NCI-H748 treated with DMSO at 0.1 percent for 48 hours (cell line): ENCODE measurements at places on chromosomes 6 and 20.

- DNase-seq: no peak
Measured at GRCh38 chr6:72035486-72035885, 149.1 kb downstream of the RIMS1 start.

DNA sequence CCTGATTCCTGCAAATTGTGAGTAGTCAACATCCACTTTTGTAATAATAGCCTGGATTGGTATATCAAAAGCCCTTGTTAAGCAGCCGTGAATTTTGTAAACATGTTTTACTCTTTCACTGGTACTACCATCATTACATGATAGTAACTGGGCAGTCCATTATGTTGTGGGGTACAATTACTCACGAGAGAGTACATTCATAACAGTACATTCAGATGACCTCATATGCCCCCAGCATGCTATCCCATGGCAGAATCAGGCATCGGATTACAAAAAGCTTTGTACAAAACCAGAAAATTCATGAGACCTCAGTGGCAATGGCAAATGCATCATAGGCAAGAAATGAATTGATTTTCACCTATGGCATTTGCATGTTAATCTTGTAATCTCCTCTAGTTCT, 166.2 kb downstream of the EPM2A start:
- DNase-seq: peak; percentile 78

DNA sequence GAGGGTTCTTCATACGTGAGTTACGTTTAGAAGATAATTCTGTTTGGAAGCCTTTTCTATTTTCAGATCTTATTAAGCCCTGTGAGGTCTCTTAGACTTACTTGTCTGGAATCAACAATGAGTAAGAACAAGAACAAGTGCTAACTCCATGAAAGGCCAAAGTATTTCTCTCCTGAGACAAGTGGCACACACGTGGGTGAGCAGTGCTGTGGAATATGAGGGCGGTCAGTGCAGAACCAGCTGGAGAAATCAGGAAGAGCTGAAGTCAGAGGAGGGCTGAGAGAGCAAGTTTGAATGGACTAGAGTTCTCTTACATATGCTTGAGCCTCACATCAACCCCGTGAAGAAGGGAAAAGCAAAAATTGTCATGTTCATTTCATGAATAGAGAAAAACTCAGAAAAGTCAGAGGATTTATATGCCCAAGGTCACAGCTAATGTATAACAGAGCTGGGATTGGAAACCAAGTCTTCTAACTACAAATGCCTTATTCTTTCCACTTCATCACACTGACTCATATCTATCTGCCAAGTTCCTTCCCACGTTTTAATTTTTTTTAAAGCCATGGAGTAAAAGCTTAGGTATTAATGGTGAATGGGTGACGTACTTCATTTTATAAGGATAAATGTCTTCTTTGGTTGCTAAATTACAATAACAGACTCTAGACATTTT, 201.3 kb upstream of the DTNBP1 start:
- DNase-seq: no peak

DNA sequence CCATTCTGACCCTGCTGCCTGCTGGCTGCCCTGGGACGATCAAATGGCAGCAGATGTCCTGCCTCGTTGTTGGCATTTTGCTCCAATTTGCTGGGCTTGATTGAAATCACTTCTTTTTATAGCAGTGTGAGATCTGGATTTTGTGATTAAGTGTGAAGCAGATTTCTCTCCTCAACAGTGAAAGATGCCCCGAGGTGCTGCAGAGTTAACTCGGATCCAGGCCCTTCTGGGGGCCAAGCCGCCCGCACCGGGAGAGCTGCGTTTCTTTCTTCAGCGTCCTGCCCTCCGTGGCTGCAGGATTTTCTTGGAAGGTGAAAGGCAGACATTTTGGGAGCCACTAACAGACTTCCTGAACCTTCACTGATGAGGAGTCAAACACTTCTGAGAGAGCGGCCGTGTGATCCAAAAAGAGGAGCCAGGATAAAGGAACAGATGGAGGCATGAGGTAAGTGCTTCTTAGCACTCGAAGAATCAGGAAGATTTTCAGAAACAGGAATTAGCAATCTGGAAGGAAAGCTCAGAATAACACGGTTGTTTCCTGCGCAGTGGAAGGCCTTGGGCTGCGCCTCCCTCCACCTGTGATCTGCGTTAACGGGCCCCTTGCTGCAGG, 139.5 kb upstream of the AFDN start:
- DNase-seq: no peak

GRCh38 chr20:59350330-59351156, 50.1 kb downstream of the EDN3 start:
- DNase-seq: no peak

DNA sequence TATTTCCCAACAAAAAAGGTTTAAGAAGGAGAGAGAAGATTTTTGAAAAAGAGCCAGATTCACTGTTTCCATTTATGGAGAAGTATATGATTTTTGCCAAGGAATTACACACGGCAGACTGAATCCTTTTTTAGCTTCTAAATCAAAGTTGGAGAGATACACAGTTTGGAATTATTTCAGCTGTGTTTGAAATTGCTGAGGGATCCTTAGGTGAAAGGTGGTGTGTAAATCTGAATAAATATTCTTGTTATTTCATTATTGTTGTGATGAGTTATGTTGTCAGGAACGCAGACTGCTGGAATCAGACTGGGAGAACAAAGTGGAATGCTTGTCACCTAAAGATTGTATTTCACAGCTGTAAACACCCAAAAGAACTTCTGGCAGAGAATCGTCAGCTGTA, 168.5 kb upstream of the AKIRIN2 start:
- no peak for DNase-seq

DNA sequence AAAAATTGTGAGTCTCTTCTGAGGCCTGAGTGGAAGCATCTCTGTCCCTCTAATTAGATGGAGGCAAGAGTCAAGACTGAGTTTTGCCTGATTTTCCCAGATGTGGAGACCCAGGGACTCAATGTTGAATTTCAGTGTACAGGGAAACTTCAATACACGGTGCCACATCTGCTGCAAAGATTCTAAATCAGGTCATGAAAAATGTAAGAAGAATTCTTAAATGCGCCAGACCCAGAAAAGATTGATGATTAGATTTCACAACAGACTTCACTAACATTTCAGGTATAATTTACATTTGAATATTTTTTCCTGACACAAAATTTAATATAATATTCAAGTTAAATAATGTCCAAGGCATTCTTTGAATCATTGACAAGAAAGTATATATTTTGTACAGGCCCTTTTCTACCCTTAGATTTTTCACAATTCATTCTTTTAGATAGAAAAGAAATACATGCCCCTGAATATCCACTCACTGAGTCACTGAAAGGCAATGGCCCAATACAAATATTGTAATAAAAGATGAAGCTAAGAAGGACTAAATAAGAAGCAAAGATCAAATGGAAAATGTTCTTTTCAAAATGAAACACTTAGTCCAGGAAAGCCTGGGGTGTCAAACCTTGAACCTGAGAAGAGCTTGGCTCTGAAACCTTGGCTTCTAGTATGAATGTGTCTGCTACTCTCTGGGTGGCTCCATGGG, 18.2 kb upstream of the HDGFL1 start:
- DNase-seq: no peak

DNA sequence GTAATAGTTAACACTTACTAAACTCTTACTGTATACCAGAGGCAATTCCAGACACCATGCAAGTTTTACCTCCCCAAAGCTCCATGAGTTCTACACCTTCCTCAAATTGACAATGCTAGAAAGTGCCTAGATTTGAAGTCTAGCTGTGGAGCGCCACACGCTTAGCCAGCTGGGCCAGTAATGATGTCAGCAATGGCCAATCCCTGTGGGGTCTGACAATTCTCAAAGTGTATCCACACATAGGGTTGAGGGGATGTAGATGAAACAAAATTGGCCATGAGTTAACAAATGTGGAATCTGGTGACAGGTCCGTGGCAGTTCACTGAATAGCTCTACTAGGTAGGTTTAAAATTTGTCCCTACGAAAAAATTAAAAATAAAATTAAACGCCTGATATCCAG, 1.3 kb downstream of the ZNF343 start:
- no peak for DNase-seq

DNA sequence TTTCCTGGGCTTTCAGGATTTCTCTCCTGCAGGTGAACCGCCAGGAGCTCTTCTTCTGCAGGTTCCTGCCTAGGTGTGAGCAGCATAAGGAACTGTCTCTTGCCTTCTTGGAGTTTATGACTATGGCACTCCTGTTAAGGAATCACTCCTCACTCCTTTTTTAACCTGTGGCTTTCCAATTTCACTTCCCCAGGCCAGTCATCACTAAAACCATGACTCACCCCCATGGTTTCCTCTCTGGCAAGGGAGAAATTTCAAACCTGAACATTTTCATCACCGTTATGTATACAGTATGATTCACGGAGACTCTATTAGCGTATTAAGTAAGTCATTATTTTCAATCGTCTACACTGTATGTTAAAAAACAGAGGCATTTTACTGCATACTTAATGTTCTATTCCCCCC, 78.2 kb upstream of the ARID1B start:
- DNase-seq: no peak

DNA sequence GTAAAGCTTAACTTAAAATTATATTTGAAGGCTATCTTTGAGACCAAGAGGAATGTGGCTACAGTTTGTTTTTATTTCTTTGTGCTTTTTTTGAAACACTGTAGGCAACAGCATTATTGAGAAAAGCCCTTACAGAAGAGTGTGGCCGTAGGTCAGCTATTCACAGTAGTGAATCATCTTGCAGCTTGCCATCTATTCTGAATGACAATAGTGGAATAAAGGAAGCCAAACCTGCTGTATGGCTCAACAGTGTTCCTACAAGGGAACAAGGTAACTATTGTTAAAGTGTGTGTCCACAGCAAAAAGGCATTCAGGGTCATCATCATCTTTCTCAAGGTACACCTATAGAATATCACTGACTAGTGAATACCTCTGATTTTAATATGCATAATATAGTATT, 88.5 kb downstream of the KIZ start:
- no peak for DNase-seq

DNA sequence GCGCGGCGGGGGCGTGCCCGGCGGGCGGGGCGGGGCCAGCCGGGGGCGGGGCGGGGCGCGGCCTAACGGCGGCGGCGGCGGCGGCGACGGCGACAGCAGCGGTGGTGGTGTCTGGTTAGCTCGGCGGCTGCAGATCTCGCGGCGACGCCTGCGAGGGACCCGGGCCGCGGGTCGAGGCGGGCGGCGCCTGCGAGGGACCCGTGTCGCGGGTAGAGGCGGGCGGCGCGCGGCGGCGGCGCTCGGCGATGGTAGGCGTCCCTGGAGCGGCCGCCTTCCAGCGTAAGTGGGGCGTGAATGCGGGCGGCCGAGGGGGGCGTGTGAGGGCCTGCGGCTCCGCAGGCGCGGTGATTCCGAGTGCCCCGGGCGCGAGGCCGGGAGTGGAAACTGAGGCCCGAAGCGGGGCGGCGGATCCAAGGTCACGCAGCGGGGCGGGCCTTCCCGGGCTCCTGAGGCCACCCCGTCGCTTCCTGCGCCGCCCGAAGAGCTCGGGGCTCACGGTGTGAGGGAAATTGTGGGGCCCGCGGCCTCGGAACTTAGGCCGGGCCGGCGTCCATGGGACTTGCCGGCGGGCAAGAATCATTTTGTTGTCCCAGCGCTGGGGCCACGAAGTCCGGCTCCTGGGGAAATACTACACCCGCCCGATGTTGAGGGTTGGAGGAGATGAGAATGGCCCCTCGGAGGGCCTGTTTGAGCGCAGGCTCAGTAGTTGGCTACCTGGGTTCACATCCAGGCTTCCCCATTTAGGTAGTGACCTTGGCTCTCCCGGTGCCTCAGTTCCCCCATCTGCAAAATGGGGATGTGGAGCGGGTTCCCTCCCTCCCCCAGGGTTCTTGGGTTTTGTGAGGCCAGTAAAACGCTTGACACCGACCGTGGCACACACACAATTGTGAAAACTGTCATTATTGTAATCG, at the start of gene CBFA2T2:
CBFA2T2 (plus strand) TSS at position 74 of the 911 bp plus-strand sequence; CDS start at position 246, 172 bp downstream.
- no peak for DNase-seq

DNA sequence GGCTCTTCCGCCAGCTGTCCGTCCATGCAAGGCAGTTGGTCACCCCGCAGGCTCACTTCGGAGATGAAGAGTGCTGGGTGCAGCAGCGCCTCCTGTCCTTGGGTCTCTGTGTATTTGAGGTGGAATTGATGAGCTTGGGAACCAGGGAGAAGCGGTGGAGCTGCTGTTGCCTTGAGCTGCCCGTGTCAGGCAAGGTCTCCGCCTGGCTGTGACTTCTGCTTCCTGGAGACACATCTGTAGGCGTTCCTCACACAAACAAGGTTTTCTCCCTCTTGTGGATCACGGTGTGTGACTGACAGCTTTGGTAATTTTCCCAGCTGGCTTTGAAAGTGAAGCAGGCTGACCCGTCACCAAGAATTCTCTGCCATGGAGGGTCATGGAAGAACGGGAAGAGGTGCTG, 2.5 kb upstream of the SLC17A9 start:
- no peak for DNase-seq

DNA sequence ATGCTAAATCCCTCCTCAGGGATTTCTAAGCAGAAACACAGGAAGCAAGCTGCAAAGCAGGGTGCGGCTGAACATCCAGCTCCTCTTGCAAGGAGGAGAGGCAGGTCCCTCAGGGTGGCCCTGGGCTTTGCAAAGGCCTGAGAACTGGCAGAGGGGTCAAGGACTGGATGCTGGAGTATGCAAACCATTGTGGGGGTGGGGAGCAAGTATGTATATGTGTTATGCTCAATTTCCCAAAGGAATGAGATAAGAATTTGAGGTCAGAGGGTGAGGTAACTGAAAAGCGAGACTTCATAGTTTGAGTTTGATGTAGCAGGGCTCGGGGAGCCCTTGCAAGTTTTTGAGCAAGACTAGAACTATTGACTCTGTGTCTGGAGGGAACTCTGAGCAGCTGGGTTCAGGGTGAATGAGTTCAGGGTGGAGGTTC, 11.2 kb downstream of the SLC22A2 start:
- no peak for DNase-seq

DNA sequence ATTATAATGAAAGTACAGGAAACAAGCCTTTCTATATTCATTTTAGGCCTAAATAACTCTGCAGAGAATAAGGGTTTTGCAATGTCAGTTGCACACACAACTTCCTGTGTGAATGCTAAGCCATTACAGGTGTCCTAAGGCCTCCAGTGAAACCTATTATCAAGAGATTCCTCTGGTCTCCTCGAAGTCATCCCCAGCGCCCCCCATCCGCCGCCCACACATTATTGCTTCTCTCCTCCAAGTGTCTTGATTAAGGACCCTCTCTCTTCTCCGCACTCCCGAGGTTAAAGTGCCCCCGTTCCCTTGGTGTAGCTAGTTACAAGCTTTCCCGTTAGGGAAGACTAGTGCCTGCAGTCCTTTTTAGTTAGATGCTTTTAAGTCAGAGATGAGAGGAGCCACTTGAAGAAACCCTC, 1.3 kb downstream of the HIVEP2 start:
- DNase-seq: no peak

DNA sequence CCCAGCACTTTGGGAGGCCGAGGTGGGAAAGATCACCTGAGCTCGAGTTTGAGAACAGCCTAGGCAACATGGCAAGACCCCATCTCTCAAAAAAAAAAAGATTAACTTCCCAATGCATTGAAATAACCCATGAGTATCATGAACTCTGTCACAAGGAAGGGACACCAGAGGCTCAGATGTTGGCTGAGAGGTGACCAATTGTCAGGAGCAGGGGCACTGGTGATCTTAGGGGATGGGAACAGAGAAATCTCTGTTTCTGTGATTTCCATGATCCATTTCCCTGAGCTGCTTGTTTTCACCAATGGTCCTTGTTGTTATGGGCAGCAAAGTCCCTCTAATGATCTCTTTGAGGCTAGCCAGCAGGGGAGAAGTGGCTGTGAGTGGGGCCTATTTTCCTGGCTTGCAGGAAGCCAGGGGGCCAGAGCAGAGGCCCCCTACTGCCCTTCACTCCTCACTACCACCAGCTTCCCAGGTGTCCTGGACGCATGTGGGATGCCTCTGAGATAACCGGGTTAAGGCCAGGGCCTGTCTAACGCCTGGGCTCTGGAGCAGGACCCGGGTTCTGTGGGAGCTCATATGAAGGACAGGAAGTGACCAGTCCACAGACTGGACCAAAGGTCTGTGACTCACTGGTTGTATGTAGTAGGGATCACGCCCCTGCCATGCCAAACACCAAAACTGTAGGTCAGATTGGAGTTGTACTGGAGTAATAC, 54.4 kb downstream of the PCNA start:
- no peak for DNase-seq
